ENCODE measurements at places on chromosomes 12 and 14.

GRCh38 chr14:96274543-96274942 lies 18.5 kb downstream of the BDKRB1 start:
- DNase-seq: no peak

GRCh38 chr12:64806593-64807460 lies 17.6 kb upstream of the TBC1D30 start:
- no peak for DNase-seq

GRCh38 chr14:33911046-33911445 lies 39.8 kb downstream of the EGLN3 start:
- no peak for DNase-seq

- no peak for DNase-seq
Observed at GRCh38 chr12:131287938-131288764, 334.4 kb downstream of the ADGRD1 start.

DNA sequence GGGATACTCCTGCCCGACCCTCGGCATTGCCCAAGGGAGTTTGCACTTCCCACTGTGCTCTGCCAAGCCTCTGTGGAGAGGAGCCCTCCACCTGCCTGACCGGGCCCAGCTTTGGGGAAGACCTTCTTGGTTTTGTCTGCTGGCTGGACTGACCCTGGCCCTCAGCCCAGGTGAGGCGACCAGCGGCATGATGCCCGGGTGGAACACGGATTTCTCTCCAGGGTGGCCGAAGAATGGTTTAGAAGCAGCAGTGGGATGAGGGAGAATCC lies 15.6 kb downstream of the ZBTB42 start:
- no peak for DNase-seq

GRCh38 chr14:85438481-85438942 lies 91.4 kb upstream of the FLRT2 start:
- no peak for DNase-seq

GRCh38 chr14:50093496-50093895 lies 22.9 kb downstream of the VCPKMT start:
- no peak for DNase-seq

- no peak for DNase-seq
Observed at GRCh38 chr12:43696154-43696553, 62.4 kb downstream of the PUS7L start.

GRCh38 chr12:104356231-104357115 lies 52.9 kb downstream of the EID3 start:
- no peak for DNase-seq

DNA sequence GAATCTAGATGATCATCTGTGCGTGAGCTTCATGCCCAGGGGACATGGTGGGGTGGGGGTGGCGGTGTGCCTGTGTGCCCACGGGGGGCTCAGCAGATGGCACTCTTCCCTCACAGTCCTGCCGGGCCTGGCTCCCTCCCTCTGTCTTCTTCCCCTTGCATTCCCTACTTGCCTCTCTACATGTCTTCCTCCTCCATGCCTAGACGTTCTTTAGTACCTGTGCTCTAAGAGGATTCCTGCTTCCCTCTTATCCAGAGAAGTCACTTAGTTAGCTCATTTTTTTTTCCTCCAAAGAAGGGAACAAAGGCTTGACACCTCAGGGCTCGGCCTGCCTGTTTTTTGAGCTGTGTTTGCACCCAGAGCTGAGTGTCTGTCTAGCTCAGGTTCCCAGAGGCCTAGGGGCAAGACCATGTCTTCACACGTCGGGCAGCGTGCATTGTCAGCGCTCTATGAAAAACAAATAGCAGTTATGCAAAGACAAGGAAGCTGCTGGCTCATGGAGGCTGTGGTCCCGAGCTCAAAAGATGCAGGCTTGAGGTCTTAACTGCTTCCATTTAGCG lies 48.8 kb downstream of the NINJ2 start:
- DNase-seq: no peak
